T-helper 2 cell treated with Interferon-gamma antibody and Interleukin-4, amounts not matched to agents 100 ng/mL and 5 ng/mL, for 36 hours (primary cell): ENCODE measurements at places on chromosomes 1 and 21. TPM values are rescaled to one million over a fixed set of nuclear protein-coding genes. Genes with fewer than 3 reads are reported as not detected.

The SLAMF9 gene
- not detected in 2 replicates for total RNA-seq

The RHD gene
- total RNA-seq, result not detected in 2 replicates

The FBXO2 gene
- total RNA-seq, result 0.41 and 0.59 TPM in 2 replicates

The MYOM3 gene
- total RNA-seq, result not detected in 2 replicates

The EVA1C gene
- 1.9 and 3.2 TPM in 2 replicates for total RNA-seq

The ANKRD35 gene
- 0.48 and 0.66 TPM in 2 replicates for total RNA-seq

The C1orf74 gene
- 1.8 and 2.1 TPM in 2 replicates for total RNA-seq

The TNFAIP8L2 gene
- total RNA-seq, result 27.7 and 28.5 TPM in 2 replicates

The HHAT gene
- 0.73 and 1.0 TPM in 2 replicates for total RNA-seq

The ARHGEF10L gene
- not detected in 2 replicates for total RNA-seq

The ZSWIM5 gene
- 0.07 TPM in 2 replicates for total RNA-seq

The SH3BGR gene
- 0.75 and 1.0 TPM in 2 replicates for total RNA-seq

The KCNT2 gene
- not detected in 2 replicates for total RNA-seq
